ENCODE measurements at places on chromosomes 13 and 19.

DNA sequence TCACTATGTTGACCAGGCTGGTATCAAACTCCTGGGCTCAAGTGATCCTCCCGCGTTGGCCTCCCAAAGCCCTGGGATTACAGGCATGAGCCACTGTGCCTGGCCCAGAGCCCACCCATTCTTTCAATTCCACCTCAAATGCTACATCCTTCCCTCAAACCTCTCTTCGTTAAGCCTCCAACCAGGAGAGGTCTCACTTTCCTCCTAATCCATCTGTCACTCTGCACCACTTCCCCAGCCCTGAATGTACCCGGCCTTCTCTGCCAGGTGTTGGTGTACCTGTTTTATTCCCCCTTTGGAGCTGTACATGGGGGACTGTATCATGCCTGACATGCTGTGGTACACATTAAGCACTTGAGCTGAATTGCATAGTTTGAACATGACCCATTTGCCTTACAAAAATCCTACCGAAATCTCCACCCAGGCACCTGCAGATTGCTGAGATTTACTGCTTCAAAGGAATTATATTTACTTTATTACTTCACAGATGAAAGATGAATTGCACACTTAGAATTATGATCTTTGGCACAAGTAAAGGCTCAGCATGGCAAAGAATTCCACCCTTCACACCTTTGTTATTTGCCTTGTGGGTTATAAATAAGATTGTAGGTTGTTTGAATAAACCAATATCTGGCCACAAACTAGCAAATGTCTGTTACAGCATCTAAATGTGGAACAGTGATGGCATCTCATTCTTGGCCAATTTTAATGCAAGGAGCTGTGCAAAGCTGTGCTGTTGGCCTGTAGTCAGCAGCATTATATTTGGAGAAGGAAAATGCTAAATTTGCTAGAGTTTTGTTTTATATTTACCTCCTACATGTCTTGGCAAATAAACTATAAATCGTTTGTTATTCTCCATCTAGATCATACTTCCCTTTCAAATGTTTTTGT, 15.6 kb upstream of the WASF3 start:
- no peak for DNase-seq

DNA sequence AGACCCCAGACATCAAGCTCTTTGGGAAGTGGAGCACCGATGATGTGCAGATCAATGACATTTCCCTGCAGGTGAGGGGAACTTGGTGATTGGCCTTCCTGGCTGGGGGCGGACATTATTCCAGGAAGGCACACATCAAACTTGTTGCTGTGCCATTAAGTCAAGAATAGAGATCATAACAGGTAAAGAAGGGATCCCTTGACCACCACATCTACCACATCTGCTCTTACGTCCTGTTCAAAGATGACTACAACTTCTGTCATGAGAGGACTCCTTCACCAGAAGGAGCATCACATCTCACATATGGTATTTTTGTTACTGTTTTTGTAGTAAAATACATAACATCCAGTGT, 1.1 kb downstream of the RPS5 start:
- DNase-seq: no peak

DNA sequence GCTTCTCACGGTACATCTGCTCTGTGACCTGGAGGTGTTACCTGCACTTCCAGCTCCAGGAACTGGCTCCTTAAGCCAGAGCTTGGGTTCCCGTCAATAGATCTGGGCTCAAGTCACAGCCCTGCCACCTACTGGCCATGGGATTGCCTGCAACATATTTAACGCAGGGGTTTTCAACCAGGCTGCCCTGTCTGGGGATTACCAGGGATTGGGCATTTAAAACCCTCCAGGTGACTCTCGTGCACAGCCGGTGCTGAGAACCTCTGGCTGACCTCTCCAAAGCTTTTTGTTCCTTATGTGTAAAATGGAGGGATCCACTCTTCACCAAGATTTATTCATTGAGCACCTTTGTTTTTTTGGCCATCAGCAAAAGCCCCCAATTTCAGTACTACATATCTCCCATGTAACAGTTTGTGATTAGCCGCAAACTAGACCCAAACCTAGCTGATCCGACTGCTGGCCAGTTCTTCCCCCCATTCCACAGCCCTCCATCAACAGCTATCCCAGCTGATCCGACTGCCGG, 76.6 kb upstream of the STK24 start:
- peak; percentile 99 for DNase-seq

GRCh38 chr13:75825594-75825993, 189.5 kb downstream of the LMO7 start:
- no peak for DNase-seq

- no peak for DNase-seq
Measured at GRCh38 chr19:6738787-6739389, 592 bp upstream of the TRIP10 start.

GRCh38 chr13:84430446-84430845, 548.2 kb upstream of the SLITRK1 start:
- no peak for DNase-seq

- no peak for DNase-seq
Measured at GRCh38 chr13:99979453-99980200, 2.0 kb upstream of the ZIC2 start.

- DNase-seq: no peak
Measured at GRCh38 chr13:51765142-51765515, 38.8 kb downstream of the DHRS12 start.

DNA sequence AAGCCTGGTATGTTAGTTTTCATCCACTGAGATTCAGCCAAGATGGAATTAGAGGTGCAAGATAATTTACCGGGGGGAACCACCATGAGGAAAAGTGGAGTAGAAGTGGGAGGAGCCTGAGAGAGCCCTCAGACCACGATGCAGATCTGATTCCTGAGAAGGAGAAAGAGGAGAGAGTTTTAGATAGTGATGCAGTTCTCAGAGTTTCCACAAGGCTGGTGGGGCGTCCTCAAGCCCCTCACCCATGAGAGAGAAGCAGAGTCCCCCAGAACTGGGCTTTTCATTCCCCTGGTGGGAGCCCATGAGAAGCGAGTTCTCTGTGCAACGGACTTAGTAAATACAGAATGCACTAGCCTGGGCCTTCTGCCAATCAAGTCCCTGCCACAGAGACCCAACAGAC, 18.1 kb downstream of the CEACAM5 start:
- no peak for DNase-seq

GRCh38 chr19:7986321-7987113, 18.9 kb downstream of the ELAVL1 start:
- no peak for DNase-seq

DNA sequence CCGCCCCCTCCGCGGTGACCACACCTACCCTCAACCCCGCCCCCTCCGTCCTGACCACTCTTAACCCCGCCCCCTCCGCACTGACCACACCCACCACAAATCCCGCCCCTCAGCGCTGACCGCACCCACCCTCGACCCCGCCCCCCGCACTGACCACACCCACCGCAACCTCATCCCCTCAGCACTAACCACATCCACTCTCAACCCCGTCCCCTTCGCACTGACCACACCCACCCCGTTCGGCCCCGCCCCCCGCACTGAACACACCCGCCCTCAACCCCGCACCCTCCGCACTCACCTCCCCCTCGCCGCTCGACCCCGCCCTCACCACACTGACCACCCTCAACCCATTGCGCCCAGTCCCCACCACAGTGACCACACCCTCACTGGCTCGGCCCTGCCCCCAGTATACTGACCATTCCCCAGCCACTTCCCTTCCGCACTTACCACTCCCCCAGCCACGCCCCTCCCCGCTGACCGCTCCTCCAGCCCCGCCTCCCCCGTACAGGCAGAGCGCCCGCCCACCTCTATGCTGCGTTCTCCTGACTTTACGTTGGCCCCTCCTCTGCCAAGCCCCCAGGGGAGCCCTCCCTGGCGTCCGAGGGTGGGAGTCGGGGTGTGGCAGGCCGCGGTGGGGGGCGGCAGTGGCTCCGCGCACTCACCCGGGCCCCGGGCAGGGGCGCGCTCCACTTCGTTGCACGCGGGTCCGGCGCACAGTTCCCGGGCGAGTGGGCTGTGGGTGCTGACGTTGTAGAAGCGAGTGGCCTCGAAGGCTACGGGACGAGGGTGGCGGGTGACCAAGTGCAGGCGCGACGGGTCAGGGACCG, 8.4 kb downstream of the F2RL3 start:
- DNase-seq: no peak

GRCh38 chr13:44273991-44274770, 99.4 kb upstream of the SERP2 start:
- DNase-seq: peak; percentile 53

- DNase-seq: no peak
Measured at GRCh38 chr13:84249463-84249862, 367.2 kb upstream of the SLITRK1 start.

DNA sequence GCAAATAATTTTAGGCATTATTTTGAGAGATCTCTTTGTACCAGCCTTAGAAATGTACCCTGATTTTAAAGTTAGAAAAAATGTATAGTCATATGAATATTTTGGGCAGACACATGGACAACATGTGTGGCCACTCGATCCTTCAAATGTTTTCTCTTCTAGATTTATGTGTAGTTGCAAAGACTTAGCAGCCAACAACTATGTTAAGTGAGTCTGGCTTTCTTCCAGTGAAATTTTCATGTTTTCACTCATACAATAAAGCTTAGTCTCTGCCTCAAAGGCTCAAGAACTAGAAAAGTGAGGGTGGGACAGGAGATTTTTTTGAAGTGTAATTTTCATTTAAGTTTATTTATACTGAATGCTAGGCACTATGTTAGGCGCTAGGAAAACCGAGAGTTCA, 207.7 kb upstream of the DACH1 start:
- DNase-seq: no peak

DNA sequence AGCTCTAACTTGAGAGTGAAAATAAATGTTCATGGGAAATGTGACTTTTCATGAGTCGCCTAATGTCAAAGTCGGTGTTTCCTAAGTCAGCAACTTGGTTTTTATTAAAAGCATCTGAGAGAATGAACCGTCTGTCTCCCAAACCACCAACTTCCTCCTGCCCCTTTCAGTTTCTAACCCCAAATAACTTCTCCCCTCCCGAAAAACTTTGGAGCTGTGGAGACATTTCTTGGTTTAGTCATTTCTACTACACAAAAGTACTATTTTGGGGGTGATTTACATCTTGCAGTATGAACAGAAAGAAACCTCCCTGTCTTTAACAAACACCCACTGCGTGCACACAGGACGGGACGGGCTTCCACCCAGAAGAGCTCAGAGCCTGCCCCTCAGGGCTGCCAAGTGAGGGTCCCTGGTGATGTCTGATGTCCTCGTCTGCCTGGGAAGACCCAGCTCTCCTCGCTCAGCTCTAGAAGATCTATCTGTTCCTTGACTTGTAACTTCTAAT, 65.0 kb downstream of the RASA3 start:
- DNase-seq: no peak

DNA sequence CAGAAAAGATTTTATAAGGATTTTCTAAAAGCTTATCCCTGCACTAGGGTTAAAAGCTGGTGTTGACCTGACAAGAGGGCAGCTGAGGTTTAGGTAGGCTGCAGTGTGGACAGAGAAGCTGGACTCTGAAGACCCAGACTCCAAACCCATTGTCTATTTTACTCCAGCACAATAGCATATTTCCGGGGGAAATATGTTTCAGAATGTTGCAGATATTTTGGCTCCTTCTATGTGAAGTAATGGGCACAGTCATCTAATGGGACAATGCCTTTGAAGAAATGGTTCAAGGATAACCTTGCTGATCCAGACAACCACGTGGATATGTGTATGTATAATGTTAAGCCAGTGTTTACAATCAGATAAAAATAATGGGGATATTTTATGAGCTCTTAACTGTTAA, 173.8 kb upstream of the TSC22D1 start:
- DNase-seq: no peak

DNA sequence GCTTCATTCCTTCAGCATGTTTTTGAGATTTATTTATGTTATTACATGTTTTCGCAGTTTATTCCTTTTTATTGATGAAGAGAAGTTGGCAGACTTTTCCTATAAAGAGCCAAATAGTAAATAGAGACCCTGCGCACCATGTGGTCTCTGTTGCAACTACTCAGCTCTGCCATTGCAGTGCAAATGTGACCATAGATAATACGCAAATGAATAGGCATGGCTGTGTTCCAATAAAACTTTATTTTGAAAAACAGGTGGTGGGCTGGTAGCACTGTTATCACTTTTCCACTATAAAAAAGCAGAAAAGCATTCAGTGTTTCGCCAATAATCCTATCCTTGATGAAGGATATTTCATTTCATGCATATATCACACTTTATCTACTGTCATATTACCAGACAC, 95.0 kb downstream of the DNAJC3 start:
- no peak for DNase-seq
